ENCODE measurements at places on chromosomes 16 and 17.

DNA sequence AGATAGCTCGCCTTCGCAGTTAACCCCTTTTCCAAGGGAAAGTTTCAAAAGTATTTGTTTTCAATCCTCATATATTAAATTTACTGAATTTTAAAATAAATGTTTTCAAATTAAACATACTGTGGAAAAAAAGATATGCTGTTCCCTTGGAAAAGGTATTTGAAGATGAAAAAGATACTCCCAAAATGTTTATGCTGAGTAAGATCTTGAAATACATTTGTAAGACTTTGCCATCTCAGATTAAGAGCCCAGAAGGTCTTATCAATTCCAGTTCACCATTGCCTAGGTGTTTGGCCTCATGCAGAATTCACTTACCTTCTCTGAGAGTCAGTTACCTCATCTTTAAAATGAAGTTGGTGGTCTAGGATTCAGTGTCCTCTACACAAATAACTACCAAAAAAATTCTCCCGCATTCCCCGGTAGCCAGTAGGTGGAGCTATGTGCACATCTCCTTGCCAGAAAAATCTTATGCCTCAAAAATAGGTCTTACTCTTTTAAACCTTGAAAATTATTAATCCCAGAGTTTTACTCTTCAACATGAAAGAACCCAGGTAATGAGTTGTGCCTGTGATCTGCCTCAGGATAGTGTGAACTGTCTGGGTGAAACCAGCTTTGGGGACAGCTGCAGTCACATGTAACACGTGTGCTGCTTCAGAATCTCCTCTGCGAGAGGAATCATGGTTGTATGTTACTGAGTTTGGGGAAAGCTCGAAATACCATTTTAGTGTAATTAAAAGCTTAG, 178.3 kb downstream of the MRTFB start:
- DNase-seq = peak; percentile 22

GRCh38 chr17:46818316-46818928, at the start of gene WNT3:
Gene WNT3, minus strand, starts transcription at chr17:46818692. Its CDS starts 95 bp downstream, at chr17:46818597.
- DNase-seq = peak; percentile 38

GRCh38 chr17:50316016-50316587, 29.8 kb upstream of the XYLT2 start:
- DNase-seq = no peak

GRCh38 chr17:80794281-80795089, 197.2 kb upstream of the CHMP6 start:
- DNase-seq = no peak

- DNase-seq = no peak
Observed at GRCh38 chr16:73483076-73483791, 435.3 kb upstream of the ZFHX3 start.

DNA sequence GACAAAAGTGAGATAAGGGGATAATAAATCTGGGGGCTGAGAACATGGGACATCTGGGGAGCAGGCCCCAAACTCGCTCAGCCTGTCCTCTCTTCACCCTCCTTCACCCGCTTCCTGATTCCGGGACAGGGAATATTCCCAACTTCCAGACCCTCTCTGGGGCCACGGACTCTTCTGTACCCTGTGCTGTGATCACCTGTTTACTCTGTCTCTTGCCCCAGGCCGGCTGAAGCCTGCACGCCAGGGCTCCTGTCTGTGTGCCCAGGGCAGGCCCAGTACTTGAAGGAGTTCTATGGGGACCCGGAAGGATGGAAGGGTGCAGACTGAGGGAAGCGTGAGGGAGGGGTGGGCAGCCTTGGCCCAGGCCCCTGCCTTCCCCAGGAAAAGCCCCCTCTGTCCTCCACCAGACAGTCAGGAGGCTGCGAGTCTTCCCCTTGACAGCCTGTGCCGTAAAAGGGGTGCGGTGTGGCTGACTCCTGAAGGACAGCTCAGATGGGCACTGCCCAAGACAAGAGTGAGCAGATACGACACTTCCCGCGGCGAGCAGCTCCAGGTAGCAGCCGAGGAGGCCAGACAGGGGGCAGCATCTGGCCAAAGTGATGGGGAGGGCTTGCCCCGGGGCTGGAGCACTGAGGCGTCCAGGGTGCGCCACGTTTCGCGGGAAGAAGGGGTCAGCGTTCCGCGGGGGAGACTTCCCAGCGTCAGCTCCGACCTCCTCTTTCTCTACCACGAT, 1.0 kb upstream of the CCNF start:
- no peak for DNase-seq

DNA sequence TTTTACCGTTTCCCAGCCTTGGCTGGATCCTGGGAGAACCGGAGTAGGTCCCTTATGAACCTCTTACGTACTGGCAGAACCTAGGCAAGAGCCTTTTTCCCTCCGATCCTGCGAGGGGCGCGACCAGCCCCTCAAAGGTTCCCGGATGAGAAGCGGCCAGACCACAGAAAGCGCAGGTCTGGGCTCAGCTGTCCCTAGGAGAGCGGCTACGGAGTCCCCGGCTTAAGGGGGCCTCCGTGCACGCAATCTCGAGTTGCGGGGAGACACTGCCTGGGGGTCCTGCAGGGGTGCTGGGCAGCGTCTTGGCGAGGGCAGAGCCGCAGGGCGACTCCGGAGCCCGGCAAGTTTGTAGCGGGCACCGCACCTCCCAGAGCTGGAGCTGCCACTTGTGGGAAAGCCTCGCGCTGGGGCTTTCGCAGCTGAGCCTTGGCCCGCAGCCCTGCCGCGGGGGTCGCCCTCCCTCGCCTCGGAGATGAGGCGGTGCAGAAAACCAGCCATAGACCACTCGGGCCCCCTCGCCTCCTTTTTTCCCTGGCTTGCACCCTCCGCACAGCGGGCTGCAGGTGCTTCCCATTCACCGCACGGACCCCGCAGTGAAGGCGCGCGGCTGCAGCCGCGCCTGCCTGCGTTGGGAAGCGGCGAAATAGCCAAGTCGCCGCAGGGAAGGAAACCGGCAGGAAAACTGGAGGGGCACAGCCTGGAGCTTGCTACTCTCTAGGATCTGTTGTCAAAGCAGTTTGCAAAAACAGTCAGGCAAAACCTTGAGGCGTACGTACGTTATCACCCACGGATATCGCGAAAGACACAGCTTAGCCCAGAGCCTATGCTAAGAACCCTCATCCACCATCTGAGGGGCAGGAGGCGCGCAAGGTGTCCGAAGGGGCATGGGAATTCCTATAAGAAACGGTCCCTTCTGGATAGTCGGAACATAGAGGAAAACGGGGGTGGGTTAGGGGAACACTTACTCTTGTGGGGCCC, 834 bp downstream of the CDH8 start:
- DNase-seq = no peak

DNA sequence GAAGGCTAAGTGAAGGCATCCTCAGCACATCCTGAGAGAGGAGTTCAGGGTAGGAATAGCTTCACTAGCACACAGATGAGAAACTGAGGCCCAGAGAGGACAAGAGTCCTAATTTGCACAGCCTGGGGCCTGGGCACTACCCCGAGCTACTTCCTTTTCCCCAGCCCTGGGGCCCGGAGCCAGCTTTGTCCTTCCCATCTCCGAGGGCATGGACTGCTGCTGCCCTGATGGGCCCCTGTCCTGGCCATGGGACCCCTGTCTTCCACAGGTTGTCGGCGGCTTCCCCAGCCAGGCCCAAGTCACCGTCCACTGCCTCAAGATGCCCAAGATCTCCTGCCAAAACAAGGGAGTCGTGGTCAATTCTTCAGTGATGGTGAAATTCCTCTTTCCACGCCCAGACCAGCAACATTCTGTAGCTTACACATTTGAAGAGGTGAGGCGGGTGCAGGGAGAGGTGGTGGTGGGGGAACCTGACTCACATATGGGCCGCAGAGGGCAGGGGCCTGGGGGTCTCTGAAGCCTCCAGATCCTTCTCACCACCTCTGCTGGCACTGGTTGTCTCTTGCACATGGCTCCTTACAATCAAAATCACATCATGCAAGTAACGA, 11.4 kb upstream of the NLRC5 start:
- no peak for DNase-seq

DNA sequence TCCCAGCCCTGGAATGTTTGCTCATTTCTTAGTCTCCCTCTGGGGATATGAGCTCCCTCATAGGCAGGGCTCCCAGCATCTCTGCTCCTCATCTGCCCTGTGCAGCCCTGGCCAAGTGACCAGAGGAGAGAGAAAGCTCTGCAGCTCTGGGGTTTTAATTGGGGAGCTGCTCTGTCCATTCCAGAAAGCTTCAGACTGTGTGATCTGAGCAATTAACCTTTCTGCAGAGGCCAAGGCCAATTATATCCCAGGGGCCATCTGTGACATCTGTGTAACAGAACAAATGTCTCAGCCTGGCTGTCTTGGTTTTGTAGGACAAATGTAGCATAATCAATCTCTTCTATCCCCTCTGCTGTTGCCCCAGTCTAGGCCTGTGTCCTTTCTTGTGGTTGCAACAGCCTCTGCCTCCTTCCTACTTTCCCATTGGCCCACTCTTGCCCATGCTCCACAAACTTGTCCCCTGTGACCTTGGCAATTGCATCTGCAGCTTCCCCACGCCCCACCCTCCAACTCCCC, 156.0 kb downstream of the GSG1L start:
- DNase-seq = no peak

- DNase-seq = no peak
Observed at GRCh38 chr16:49453983-49454382, 80.4 kb downstream of the C16orf78 start.

DNA sequence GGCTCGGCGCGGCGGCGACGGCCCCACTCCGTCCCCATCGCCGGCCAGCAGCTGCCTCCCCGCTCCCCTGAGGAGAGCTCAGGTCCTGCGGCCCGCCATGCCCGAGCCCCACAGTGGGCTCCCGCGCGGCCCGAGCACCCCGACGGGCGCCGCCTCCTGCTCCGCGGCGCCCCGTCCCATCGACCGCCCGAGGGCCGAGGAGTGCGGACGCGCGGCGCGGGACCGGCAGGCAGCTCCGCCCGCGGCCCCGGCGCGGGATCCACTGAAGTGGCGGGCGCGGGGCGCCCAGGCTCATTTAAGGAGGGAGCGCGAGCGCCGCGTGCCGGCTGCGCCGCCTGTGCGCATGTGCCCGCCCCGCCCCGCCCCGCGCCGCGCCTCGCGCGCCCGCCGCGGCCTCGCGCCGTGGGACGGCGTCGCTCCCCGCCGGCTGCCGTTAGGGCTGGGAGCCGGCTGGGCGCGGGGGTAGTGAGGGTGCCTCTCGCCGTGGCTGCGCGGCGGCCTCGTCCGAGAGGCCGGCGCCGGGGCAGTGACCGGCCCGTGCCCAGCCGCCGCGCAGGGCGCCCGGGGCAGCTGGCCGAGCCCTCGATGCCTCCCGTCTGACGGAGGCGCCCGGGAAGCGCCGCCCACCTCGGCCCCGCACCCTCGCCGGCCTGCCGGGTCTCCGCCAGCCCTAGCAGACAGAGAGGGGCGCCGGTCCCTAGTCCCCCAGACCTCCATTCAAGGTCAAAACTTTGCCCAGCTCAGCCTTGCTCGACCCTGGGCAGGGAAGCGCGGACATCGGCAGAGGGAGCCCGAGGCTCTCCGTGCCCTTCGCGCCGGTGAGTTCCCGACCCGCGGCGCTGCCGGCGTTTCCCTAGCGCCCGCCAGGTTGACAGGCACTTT, at the start of gene NETO2:
TSS of gene NETO2 (minus strand) at position 269 of the 882 bp plus-strand sequence. CDS start 333 bp downstream, outside the sequence.
- DNase-seq = peak; percentile 43

- no peak for DNase-seq
Observed at GRCh38 chr17:62188713-62189112, 123.6 kb upstream of the MED13 start.

GRCh38 chr17:68343976-68344375, 52.7 kb downstream of the ARSG start:
- DNase-seq = no peak

GRCh38 chr17:34760931-34761495, 181.6 kb downstream of the TMEM132E start:
- DNase-seq = no peak

GRCh38 chr17:82050761-82051641, 610 bp downstream of the RFNG start:
- no peak for DNase-seq

- DNase-seq = no peak
Observed at GRCh38 chr16:69717066-69717465, 9.3 kb downstream of the NQO1 start.

DNA sequence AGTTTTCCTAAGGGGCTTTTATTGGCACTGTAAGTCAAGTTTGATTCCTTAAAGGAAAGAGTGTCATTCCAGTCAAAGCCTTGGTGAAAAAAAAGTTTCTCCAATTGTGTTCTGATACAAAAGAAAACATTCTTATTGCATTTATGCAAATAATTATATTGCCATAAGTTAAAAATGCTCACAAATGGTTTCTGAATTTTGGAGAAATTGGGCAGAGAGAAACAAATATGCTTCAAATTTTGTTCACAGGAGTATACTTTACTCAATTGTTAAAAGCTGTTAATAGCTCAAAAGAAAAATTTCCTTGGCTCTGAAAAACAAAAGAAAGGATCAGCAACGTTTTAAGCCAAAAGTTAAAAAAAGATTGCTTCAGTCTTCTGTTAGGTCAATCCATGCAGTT, 60.2 kb downstream of the PIGL start:
- DNase-seq = no peak

DNA sequence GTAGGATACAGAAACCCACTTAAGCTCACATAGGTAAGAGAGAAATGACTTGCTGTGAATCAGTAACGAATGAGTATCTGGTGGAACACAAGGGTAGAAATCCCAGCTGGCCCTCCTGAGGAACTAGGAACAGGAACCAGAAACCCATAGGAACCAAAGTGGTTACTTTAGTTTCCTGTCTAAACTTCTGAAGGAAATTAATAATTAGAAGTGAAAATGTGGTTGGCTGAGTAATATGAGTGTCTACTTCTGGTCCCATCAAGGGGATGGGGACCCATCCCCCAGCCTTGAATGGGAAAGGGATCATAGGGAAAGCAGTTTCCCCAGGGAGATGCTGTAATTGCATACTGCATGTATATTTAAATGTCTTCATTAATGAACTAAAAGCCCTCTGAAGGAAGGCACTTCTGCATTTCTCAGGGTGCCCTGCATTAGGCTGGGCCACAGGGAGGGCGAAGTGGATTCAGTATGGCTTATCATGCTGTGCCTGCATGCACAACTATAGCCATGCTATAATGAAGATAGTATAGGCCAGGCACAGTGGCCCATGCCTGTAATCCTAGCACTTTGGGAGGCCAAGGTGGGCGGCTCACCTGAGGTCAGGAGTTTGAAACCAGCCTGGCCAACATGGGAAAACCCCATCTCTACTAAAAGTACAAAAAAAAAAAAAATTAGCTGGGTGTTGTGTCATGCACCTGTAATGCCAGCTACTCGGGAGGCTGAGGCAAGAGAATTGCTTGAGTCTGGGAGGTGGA, 45.6 kb downstream of the CYB5B start:
- peak; percentile 16 for DNase-seq

DNA sequence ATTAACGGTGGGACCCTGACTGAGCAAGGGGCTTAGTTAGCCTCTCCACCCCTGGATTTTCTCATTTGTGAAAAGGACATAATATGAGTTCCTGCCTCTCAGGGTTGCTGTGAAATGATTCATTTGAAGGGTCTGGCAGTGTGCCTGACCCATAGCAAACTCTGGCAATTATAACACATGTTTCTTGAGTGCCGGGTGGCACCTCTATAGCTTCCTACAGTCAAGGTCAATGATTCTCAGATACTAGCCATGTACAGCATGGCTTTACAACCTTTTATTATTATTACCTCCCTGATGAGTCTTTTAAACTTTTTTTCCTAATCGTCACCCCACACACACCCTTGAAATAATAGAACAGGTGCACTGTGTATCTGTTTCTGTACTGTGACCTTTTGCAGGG, 42.1 kb downstream of the TMEM114 start:
- no peak for DNase-seq

- no peak for DNase-seq
Observed at GRCh38 chr16:67302970-67303369, 23.6 kb downstream of the KCTD19 start.
